Activated CD4-positive, alpha-beta T cell treated with anti-CD3 and anti-CD28 coated beads, Interleukin-2, amount 50 U/mL, for 1 hour (primary cell): ENCODE measurements at places on chromosomes 1 and 21.

GRCh38 chr1:114263343-114263742, 109.7 kb upstream of the SYT6 start:
- no peak for DNase-seq

DNA sequence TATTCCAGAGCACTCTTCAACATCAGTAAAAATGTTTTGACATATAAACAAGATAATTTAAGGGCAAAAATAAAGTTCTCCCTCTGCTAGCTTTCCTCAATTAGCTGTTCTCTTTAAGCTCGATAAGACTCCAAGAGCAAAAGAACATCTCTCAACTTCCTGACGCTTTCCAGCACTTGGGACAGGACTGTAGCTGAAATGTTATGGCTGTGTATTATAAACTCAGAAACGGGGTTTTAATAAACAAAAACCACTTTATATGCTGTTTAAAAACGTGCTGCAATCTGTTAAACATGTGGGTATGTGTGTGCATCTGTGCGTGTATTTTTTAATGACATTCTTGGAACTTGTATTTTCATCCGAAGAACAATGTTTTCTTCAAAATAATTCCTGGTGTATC, 71.5 kb upstream of the RGS2 start:
- DNase-seq: no peak

GRCh38 chr1:5105744-5106143, 451.3 kb downstream of the AJAP1 start:
- no peak for DNase-seq

DNA sequence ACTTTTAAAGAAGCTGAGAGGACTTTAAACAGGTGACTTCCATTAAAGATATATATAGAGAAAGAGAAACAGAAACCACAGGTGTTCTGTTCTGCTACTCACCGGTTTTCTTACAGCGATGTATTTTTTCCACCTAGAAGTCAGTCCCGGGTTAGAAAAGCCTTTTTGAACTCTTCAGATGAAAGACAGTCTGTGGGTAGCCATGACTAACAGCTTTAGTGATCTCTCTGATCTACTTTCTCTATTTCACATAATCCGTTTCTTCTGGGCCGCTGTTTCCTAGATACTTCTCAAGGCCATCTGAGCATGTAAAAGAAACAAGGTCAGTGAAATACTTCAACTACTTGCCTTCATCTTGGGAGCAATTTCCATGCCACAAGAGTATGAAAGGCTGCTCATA, 25.1 kb downstream of the WDR64 start:
- no peak for DNase-seq

GRCh38 chr1:165884009-165884689, 56.7 kb downstream of the UCK2 start:
- no peak for DNase-seq

DNA sequence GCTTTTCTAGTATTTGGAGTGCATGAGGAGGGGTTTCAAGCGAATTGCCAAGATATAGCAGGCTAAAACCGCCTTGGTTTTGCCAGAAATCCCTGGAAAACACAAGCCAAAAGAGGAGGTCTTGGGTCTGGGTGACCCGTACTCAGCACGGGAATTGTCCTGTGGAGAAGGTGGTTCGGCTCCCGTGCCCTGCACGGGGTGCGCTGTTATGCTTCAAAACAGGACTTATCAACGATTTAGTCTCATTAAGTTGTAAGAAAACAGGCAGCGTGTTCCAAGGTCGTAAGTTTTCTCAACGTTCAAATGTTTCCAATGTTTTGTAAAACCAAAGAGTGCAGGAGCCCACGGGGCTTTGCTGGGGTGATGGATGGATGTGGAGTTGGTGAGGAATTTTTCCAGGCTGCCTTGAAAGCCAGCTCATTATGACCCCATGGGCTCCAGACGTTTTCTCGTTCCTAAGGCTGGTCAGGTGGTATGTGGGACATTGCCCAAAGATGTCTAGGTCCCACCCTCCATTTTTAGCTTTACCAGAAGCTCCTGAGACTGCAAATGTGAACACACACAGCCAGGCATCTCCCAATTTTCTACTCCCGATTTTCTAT, 75.4 kb upstream of the CLDN14 start:
- DNase-seq: no peak

DNA sequence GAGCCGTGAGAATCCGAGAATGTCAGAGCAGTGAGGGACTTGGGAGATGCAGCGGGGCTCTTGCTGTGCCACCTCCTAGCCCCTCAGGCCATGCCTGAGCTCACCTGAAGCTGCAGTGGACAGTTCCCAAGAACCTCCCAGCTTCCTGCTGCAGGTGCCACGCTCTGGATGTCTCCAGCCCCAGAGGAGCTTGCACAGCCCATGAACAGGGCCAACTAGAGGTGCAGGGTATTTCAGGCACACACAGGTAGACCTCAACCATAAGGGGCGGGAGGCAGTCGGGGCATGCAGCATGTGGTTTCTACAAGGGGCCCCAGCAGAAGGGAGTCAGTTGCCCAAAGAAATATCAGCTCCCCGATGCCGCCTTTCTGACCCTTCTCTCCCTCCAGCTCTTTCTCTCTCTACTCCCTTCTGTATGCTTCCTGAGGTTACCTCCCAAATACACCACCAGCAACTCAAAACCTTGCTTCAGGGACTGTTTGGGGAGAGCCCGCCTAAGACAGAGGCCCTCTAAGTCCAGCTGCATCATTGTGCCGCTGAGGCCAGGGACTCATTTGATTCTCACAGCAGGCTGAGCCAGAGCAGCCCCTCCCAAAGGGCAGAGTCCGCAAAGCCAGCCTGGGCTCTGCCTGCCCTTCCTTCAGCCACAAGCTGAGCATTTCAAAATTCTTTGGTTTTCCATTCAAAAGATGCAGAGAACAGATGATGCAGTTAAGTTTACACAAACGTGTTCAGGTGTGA, 209.8 kb downstream of the MATN1 start:
- no peak for DNase-seq

DNA sequence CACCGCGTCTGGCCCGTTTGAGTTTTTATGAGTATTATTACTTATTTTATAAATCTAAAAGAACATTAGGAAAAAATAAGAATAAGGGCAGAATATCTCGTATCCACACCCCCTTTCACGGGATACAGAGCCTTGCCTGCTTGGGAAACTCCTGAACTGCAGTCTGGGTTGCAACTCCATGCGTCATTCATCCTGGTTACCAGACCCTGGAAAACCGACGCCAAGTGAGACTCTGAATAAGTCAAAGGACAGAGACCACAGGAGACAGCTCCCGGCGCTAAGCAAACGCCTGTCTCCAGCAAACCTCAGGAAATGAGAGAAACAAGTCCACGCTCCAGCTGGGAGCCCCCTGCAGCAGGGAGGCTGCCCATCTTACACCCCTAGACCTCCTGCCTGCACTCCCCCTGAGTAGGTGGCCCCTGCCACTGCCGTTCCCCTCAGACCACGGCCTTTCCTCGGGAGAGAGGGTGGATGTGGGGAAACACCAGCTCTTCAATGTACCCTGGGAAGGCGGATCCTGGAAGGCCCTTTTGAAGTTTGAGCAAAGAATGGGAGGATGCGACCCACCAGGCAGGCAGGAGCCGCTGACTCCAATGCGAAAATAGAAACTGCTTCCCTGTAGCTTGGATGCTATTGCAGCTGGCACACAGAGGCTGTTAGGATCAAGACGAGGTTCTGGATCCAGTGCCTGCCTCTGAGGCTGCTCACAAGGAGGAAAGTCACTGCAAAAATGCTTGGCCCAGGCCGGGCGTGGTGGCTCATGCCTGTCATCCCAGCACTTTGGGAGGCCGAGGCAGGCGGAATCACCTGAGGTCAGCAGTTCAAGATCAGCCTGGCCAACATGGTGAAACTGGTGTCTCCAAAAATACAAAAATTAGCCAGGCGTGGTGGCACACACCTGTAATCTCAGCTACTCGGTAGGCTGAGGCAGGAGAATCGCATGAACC, 37.7 kb upstream of the GPR157 start:
- no peak for DNase-seq

- DNase-seq: no peak
Measured at GRCh38 chr1:193581341-193581740, 394.9 kb upstream of the B3GALT2 start.
